NCI-H1694 (cell line): ENCODE measurements at places on chromosomes 11 and 22.
A peak's percentile ranks its signal among the peaks of the same experiment; 100 is the strongest.

DNA sequence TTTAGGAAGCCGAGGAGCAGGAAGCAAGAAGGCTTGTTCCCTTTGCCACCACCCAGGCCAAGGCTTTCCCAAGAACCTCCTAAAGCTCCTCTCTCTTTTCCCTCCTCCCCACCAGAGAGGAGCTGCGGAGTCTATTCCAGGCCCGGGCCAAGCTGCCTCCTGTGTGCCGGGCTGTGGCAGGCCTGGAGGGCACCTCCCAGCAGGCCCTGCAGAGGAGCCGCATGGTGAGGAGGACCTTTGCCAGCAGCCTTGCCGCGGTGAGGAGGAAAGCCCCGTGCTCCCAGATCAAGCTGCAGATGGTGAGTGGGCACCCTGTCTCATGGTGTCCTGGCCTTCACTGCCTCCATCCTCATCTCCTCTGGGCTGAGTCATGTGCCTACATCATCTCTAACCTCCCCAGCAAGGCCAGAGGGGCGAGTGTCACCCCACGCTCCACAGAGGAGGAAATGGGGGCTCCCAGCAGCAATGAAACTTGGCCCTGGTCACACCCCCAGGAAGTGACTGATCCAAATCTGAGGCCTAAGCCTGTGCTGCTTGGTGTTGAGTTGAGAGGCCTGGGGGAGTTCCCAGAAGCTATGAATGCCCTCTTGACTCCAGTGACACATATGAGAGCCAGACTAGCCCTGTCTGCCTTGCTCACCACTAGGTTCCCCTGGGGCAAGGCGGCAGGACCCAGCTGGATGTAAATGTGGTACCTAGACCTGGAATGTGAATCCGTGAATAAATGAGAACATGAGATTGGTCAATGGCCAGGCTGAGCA is 104.2 kb downstream of the MYO18B start:
- no peak for DNase-seq

GRCh38 chr11:6646071-6646470 is 9.5 kb downstream of the DCHS1 start:
- no peak for DNase-seq

DNA sequence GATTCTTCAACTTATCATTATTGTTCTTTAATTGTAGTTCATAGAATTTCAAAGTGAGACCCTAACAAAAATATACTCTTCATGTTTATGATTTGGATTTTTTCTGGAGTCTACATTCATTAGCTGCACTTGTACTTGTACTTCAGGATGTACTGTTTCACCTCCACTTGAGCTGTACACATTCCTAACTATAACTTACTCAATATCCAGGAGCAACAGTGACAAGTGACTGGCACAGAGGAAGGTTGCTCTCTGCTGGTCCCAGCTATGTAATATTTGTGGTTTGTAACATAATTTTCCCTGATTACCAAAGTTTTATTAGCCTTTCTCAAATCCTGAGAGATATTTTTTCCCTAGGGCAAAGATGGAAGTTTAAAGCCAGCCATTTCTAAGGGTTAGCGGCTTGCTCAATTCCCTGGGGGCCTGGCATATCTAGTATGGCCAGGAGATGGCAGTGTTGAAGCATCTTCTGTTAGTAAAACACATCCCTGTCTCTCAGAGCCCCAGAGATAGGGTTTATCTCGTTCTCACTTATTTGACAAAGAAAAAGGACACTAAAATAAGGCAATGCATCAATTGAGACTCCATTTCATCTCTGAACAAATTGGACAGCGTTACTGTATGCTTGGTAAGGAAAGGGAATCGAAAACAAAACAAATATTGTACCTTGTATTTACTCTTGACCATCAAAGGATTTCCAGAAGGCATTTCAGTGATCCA is 14.2 kb downstream of the OR52A5 start:
- DNase-seq: peak; percentile 32

DNA sequence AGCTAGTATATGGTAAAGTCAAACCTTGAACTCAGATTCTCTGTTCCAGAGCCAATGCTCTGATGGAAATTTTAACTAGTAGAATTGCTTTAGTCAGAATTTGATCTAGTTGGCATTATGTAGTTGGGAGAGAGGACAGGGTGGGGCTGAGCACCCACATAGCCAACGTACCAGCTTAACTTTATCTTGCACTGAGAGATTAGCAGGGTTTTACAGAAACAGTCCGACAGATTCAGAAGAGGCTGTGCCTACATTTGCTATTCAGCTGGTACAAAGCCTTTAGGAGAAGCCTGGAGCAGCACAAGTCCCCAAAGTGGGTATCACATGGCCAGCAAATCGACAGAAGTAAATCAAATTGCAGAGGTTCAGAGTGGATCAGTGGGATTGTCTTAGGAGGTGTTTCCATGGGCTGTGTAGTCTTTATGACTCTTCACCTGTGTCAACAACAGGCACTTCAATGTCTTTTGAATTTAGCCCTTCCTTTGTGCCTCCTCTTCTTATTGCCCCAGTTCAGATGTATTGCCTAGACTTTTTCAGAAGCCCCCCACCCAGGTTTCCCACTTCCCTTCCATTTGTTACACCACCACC is 7.3 kb upstream of the CSRP3 start:
- no peak for DNase-seq

GRCh38 chr22:31954535-31955523 is 10.5 kb downstream of the YWHAH start:
- DNase-seq: no peak

- no peak for DNase-seq
Measured at GRCh38 chr22:24834845-24835570, 29.0 kb downstream of the SGSM1 start.

DNA sequence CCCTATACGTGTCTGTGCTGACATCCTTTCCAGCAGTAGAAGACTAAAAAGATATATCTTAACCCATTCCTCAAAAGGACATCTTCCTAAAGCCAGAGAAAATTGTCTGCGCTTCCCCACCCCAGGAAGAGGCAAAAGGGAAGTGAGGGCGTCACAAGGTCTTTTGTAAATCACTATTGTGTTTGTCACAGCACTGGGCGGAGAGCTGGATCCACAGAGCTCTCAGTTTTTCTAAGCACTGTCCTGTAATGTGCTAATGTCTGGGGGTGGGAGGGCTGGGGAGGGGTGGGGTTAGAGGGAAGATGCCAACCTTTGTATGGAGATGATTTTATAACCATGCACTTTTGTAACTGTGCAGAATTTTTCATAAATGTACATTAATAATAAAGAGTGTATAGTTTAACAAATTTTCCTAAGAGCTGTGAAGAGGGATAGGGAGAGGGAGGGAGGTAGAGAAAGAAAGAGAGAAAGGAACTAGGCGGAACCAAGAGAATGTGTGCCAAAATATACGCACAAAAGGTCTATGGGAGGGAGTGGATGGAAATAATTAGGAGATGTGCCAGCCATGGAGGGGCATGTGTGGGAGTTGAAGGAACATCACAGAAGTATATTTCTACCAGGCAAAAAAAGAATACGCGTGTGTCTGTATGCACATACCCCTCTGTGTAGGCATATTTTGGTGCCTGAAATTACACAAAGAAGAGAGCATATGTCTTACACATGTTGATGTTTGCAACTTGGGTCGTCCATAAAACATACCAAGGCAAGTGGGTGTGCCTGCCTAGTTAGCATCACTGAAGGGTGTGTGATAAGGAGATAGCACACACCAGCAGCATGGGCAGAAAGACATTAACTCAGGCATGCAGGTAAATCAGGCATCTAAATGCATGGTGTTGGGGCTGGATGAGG is 9.8 kb downstream of the LRRC55 start:
- DNase-seq: no peak

DNA sequence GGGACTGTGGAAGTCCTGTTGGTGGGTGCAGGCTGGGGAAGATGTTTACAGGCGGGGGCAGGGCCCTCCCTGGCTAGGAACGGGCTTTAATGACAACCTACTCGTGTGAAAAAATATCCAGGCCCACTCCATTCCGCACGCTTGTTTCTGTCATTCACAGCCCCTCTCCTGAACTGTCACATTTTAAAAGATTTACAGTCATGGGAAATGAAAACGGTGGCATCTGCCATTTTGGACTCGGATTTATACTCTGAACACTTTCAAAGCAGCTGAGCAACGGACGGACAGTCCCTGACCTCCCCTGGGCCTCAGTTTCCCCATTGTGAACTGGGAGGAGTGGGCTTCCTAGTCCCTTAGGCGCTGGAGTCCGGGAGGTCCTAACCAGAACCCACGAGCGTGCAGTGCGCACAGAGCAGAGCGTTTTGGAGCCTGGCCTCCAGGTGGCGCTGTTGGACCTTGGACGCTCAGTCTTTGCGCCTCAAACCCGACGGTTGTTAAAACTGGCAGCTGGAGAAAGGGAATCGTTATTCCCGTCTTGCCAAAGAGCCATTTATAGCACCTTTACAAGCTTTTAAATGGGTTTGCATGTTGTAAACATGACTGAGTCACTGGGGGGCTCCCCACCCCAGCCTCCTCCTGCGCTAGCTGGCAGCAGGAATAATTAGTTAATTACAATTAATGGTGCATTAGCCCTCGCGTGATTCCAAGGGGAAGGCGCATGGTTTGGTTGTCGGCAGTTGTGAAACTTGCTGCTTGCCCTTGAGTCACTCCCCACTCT is 75.3 kb downstream of the FBLN1 start:
- DNase-seq: peak; percentile 88
